NCI-H1092 treated with DMSO at 0.1 percent for 48 hours (cell line): ENCODE measurements at places on chromosomes 16 and 17.
A peak's percentile ranks its signal among the peaks of the same experiment; 100 is the strongest.

DNA sequence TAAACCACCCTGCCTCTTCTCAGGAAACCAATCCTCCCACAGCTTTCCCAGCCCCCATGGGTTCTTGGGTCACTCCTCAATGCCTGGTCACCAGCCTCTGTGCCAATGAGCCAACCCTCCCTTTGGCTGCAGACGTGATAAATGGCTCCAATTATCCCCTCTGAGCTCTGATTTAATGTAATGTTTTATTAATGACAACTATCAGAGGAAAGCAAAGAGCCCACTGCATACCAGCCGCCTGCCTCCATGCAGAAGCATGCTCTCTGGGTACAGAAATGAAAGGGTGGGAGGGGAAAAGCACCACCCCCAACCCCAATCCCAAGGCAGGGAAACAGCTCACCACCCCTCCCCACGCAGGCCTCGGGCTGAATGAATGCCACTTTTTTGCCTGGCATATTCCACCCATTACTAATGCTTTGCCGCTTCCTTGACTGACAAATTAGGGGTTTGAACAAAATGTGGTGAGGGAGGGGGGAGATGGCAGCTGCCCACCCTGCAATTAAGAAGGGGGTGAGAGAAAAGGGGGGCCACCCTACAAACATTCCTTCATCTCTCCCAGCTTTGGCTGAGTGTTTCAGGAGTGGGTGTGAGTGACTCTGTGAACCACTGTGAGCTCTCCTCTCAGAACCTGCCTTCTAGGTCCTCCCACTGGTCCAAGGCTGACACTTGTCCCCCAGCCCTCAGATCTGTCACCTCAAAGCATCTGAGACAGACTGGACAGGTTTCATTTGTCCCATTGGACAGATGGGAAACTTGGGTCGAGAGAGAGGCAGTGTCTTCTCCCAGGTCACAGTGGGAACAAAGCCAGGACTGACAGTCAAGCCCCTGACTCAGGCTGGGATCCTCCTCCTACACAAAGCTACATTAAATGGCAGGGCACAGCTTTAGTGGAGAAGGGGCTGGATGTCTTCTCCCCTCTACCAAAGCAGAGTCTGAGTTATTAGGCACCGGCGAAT lies 161.5 kb downstream of the TMEM132E start:
- no peak for DNase-seq

- no peak for DNase-seq
These were observed 492 bp upstream of the CAMTA2 start for GRCh38 chr17:4987767-4988567.

DNA sequence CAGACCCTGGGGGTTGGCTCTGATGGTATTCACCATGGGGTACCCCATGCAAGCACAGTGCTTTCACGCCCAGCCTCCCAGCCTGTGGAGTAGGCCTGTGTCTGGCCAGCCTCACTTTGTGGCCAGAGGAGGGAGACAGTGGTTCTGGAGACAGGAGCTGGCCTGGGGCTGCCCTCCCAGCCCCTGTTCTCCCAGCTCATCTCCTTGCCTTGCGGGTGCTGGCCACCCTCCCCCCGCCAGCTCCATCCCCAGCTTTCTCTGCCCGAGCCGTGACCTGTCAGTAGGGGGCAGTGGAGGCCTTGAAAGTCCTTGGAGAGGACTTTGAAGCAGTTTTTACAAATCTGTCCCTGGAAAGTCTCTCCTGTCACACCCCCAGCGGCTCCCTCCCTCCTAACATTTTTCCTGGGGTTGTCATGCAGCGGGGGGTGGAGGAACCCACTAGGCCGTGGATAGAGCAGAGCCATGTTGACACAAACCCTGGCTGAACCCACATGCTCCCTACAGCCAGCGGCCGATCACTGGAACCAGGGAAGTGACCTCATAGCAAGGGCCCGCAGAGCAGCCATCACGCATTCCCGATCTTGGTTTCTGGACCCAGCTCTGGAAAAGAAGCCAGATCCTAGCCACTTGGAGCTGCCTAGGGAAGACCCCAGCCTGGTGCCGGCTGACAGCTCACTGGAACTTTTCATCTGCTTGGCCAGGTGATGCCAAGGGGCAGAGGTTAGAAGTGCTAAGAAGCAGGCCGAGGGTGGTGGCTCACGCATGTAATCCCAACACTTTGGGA lies 289.4 kb downstream of the SEC14L1 start:
- peak; percentile 35 for DNase-seq

GRCh38 chr16:17311333-17312093 lies 159.2 kb downstream of the XYLT1 start:
- DNase-seq, result no peak

DNA sequence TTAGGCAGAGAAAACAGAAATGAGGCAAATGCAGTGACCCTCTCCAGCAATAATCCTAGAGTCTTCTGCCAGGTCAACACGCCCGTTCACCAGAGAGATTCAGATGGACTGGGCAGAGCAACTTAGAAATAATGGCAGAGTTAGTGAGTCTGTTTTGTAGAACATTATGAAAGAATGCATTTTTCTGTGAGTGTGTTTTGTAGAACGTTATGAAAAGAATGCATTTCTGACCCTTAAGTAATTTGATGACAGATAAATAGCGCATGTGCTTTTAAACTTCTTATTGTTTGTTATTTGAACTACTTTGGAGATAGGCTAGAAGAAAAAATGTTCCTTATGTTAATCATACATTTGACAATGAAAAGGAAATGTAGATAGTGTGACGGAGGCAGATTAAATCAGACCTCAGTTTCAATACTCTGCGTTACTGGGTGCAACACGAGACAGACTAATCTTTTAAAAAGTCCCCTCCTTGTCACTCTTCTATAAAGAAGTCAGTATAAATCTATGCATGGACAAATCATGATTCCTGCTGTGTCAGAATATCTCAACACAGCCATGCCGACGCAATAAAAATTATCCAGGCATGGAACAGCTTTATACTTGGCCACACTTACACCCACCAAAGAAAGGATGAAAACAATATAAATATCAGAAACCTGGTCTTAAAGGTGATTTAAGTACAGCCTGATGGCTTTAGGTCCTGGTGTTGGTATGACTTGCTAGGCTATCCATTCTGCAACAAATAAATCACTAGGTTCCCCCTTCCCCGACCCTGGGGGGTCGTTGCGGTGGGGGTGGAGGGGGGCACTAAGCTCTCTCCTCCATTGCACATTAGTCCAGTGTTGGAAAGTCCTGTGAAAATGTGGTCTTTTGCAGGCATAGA lies 47.8 kb downstream of the MARCHF10 start:
- no peak for DNase-seq

GRCh38 chr17:12512694-12513355 lies 152.9 kb upstream of the MYOCD start:
- no peak for DNase-seq

GRCh38 chr16:24234737-24235136 lies 21.4 kb upstream of the CACNG3 start:
- no peak for DNase-seq
